ENCODE measurements at places on chromosomes 3 and 15.

- DNase-seq = no peak
These were observed 665.3 kb downstream of the FHIT start for GRCh38 chr3:60585918-60586317.

DNA sequence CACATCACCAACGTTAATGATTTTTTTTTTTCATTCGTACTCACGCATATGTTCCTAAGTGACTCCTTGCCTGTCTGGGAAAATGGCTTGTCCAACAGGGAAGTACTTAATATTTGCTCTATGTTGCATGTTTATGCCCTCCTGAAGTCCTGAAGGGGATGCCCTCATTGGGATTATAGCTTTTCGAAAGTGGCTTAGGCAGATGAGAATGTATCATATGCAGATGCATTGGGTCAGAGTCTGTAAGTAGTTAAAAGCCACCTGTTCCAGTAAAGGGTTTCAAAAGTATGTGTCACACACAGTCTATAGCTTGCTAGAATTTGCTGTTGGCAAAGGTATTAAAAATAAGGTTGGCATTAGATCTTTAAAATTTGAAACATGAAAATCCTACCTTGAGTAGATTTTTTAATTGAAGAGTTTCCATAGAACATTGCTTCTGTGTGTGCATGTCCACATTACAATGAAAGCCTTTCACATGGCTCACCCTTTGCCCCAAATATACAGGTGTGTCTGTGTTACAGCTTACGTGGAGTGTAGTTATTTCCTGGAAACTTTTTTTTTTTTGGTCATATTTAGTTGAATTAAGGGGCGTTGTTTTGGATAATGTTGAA, 2.1 kb downstream of the ABHD17C start:
- no peak for DNase-seq

- DNase-seq = no peak
These were observed 48.7 kb upstream of the SKOR1 start for GRCh38 chr15:67776600-67776999.

DNA sequence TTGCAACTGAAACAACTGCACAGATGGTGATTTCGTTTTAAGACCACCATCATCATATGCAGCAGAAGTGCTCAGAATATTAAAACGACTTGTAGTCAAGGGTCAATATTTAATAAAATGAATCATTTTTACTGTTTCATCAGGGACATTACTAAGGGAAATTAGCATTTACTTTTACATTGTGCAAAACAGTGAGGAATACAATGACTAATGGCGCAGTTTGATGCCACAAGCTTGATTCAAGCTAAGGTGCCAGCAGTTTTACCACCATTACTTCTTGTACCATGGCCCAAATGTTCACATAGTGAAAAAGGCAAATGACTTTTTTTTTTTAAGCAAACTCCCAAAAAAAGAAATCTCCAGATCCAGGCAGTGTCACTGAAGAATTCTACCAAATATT, 277.4 kb upstream of the CHRNA7 start:
- DNase-seq = no peak

DNA sequence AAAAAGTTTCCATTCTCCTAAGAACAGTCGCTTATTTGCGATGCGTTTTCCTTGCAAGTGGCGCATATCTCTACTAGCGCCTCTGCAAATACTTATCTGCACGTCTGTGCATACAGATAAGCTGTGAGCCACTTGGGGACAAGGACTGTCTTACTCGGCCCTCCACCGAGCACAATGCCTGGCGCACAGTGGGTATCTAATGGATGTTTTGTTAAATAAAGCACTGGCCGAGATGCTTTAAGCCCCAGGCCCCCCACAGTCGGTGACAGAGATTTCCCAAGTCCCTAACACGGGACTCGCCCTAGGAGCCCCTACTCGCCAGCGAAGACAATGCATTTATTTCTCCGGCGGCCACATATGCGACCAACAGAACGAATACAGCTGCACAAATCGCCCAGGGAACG, 503 bp downstream of the HLTF start:
- DNase-seq = no peak

- no peak for DNase-seq
These were observed 62.5 kb downstream of the CBLB start for GRCh38 chr3:105806359-105806758.

DNA sequence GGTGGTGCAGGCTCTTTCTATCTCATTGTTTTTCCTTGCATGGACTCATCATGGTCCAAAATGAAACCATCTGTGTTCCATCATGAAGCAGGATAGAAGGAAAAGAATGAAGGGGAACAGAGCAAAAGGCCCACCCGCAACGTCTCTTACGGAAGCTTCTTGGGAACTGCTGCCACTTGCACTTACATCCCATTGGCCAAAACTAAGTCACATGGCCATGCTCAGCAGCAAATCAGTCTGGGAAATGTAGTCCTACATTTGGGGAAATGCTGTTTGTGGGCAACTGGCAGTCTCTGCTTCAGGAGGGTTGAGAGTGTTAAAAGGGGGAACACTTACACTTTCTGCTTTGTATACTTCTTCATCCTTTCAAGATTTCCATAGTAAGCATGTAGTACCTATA, 191.6 kb downstream of the SV2B start:
- no peak for DNase-seq

DNA sequence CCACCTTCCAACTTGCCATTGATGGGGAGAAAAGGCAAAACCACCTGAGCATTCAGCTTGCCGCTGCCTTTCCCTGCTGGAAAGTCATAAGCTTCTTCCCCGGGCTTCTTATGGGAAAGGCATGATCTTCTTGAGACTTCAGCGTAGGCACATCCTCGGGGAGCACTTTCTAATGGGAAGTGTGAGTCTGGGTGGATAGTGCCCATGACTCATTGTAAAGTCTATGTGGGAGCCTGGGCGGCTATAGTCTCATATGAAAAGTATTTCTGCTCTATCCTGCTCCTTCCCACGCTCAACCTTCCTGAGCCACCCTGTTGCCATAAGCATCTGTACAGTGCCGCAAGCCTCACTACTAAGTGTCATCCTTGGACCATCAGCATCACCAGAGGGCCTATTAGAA, 309.9 kb upstream of the THBS1 start:
- DNase-seq = no peak

GRCh38 chr3:149848238-149848637, 35.2 kb downstream of the RNF13 start:
- no peak for DNase-seq

- DNase-seq = no peak
These were observed 120.8 kb downstream of the CLASP2 start for GRCh38 chr3:33597257-33597689.

DNA sequence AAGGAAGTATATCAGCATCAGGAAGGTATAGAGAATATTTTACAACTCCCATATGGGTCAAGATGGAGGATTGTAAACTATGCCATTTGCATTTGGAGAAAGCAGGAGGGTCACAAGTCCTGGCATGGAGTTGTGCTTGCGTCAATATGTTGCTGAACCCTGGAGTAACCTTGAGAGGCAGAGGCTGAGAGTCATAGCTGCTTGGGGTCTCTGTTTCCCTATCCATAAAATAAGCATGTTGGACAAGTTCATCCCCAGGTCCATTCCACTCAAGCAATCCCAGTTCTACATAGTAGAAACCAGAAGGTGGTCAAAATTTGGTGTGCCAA, 273.6 kb downstream of the MECOM start:
- no peak for DNase-seq

GRCh38 chr3:39079530-39079929, 27.7 kb downstream of the WDR48 start:
- DNase-seq = no peak

DNA sequence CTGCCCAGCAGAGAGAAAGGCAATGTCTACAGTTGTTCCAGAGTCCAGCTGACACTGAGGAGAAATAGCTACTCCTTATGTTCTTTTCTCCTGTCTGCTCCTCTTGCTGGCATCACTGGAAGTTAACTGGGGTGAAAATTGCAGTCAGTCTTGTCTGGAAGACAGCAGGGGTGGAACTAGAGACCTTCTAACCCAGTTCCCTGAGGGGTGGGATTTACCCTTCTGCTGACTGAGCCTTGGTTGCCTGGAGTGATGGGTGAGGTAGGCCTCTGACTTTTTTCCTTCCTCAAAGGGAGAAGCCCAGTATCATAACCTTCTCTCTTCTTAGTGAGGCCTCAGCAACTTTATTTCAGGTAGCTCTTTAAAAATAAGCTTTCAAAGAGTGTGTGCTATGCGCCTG, 16.2 kb downstream of the ZNF609 start:
- DNase-seq = no peak

DNA sequence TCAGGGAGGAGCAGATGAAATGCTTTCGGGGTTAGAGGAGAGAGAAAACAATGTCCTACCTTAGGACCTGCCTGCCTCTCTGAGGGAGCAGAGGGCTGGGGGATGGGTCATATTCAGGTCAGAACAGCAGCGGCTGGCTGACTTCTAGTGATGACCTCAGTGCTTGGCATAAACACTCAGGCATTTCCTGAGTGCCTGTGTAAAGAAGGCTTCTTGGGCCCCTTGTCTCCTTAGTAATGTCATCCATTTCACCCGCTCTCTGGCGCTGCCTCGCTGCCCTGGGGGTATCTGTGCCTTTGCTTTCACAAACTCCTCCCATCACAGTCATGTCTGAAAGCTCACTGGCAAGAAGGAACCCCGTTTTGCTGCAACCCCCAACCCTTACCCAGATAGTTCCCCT, 82.9 kb upstream of the GSK3B start:
- no peak for DNase-seq

DNA sequence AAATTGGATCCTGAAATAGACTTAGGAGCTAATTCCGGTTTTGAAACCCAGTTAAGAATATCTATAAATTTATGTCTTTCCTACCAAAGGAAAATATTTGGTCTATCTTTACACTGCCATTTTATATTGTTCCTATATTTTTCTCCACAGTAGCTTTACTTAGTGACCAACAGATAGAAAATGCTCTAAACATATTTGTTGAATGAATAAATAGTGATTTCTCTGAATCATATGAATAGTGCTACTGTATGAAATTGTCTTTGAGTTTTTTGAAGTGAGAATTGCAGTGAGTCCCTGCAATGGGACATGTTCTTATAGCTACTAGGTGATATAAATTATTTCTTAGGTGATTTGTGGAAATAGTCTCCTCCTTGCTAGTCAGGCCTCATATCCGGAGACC, 18.5 kb upstream of the EID1 start:
- no peak for DNase-seq

DNA sequence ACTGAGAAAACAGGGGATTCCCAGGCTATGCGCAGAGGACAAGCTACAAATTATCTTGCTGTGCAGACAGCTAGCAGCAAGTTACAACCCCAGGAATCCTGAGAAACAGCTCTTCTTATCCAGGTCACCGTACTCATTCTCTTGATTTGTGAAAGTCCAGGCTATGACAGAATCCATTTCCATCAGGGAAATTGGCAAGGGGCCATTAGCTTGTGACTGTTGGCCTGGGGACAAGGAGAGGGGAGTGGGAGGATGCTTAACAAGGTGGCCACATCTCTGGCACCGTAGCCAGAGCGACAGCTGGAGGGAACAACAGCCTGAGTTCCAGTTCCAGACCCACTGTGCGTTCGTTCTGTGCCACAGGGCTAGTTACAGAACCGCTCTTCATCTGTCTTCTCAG, 44.9 kb upstream of the PLXNA1 start:
- DNase-seq = no peak

GRCh38 chr3:77449459-77450350, 409.8 kb downstream of the ROBO2 start:
- no peak for DNase-seq

- DNase-seq = no peak
These were observed 164.6 kb downstream of the DPH6 start for GRCh38 chr15:35381328-35381727.

DNA sequence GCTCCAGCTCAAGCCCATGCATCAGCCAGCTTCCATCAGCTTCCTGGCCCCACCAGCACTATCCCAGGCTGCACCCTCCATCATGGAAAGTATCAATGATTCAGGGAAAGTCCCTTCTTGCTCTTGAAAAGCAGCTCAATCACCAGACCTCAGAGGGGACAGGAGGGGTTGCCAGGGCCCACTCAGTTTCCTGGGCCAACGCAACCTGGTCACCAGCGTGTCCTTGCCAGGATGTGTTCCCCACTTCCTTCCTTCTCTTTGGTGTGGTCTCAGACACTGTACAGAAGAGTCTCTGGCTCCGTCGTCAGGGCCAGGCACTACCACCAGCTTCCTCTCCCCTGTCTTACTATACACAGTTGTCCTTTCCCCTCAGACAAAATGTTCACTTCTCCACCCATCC, 3.0 kb downstream of the HDC start:
- DNase-seq = peak; percentile 33

DNA sequence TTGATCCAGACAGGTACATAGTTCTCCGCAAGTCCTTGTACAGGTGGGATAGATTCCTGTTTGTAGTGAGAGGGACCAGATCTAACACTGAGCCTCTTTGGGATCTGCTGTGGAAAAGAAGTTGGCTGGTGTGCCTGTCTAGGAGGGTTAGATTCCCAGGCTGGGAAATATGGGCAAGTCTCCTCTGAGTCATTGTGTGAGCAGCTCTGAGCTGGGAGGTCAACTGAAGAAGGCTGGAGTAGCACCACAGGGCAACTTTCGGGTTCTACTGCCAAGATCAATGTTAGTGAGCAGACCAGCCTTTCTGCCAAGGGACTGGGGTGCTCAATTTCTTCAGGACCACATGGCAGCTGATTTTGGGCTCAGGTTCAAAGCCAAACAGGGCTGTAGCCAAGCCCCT, 33.4 kb downstream of the CLDN1 start:
- no peak for DNase-seq

GRCh38 chr15:34793071-34793470, 2.3 kb downstream of the ACTC1 start:
- no peak for DNase-seq

DNA sequence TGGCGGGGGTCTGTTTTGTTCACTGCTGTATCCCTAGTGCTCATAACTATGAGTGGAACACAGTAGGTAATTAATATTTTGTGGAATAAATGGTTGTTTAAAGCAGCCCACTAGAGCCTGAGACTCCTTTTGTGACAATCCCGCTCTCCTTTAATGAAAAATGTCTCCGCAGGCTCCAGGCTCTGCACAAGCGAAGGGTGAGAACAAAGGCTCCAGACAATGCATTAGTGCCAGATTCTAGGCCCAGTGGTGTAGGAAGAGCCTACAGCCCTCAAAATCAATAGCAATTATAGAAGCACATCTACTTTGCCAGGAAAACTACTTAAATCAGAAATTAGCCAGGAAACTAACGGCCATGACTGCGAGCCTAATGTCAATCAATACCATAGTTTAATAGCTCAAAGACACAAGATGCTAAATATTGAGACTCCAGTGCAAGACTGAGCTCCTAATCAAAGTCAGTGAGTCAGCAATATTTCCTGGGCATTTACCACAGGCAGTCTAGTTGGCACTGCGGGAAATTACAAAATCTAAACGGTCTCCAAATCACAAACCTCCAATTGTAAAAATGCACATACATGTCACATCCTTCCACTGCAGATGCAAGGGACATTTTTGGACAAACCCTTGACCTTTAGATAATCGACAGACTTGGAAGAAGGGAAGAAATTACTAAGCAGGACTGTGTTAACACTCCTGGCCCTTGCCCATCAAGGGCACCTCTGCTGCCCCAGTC, 2.3 kb downstream of the ANXA2 start:
- no peak for DNase-seq

- DNase-seq = peak; percentile 78
These were observed 51.2 kb upstream of the MINAR1 start for GRCh38 chr15:79380755-79381497.

Measured in activated CD8-positive, alpha-beta memory T cell treated with anti-CD3 and anti-CD28 coated beads, Interleukin-2, amount 50 U/mL, for 4 hours (primary cell).